Bronchial epithelial cell (primary cell): ENCODE measurements at places on chromosomes 11 and 22. TPM values are rescaled to one million over a fixed set of nuclear protein-coding genes. Genes with fewer than 3 reads are reported as not detected.

OR52N4 gene
- not detected in 2 replicates for total RNA-seq

ACTN3 gene
- total RNA-seq: not detected in 2 replicates

CCDC157 gene
- total RNA-seq: 0.38 and 0.53 TPM in 2 replicates

KDM4D gene
- total RNA-seq: 0.53 and 0.90 TPM in 2 replicates

TMEM225 gene
- total RNA-seq: not detected in 2 replicates

TSPAN18 gene
- total RNA-seq: not detected in 2 replicates
